ENCODE measurements at places on chromosomes 5 and 9. TPM values are rescaled to one million over a fixed set of nuclear protein-coding genes. Genes with fewer than 3 reads are reported as not detected.

GRCh38 chr5:68273717-68274409 lies 58.3 kb downstream of the PIK3R1 start:
- no peaks in the 10 kb centered on the region for H3K27me3 ChIP-seq
- no peak for DNase-seq
- peaks cover 47% of the 10 kb centered on the region for H3K4me1 ChIP-seq
- H3K4me3 ChIP-seq: no peak overlapping the region

DNA sequence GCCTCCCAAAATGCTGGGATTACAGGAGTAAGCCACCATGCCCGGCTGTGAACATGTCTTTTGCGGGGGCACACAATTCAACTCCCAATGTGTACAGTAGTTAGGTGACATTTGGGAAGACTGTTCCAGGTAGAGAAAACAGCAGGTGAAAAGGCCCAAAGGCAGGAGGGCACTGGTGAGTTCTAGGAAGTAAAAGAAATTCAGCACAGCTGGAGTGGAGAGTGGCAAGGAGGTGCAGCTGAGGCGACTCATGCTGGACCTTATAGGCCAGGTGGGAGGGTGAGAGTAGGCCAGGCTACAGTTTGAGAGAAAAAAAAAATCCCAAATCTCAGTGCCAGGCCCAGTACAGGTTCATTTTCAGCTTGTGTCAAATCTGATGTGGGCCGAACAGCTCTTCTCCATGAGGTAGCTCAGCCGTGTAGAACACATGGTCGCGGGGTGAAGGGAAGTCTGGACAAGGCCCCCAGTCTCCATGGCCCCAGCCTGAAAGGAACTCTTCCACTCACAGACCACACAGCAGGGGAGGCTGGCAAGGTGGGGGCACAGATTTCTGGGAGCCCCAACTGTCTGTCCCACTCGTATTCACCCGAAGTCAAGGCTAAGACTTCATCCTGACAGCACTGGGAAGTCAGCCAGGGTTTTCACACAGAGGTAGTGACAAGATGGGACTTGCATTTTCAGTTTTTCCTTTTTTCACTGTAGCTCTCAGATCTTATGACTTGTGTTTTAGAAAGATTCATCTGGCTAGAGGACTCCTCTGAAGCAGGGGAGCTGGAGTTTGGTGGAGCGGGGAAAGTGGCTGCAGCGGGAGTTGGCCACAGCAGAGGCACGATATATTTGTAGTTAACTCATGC lies 4.5 kb upstream of the HNRNPAB start:
- peaks cover 5% of the 10 kb centered on the region for H3K27me3 ChIP-seq
- H3K27ac ChIP-seq: no peak overlapping the region
- H3K36me3 ChIP-seq: peaks cover 2% of the 10 kb centered on the region

Gene LRSAM1
- 22.4 TPM for total RNA-seq

DNA sequence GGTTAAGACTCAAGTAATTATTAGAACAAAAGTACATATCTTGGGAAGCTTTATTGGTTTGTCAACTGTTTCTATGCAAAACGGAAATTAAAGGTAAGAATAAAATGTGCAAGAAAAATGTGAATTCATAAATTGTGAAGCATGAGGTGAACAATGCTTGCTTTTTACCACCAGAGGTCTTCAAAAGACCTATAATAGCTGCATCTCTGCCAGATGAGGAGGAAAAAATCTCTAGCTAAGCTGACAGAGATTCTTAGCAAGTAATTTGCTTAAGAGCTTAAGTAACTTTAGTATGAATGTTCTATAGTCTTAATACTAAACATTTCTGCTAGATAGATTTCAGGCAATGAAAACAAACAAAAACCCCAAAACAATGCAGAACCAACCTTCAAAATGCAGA lies 54.1 kb downstream of the MRPS30 start:
- H3K4me3 ChIP-seq: no peak overlapping the region
- H3K36me3 ChIP-seq: no peaks in the 10 kb centered on the region

GRCh38 chr5:73663860-73664240 lies 37.9 kb downstream of the ARHGEF28 start:
- no peak for DNase-seq
- no peak overlapping the region for H3K4me3 ChIP-seq
- H3K27me3 ChIP-seq: peaks cover 32% of the 10 kb centered on the region
- no peaks in the 10 kb centered on the region for H3K4me1 ChIP-seq

Gene PITX1
- not detected for total RNA-seq

Gene NR5A1
- total RNA-seq: not detected

Gene CTXN3
- not detected for total RNA-seq

- H3K4me3 ChIP-seq: no peak overlapping the region
- peaks cover 4% of the 10 kb centered on the region for H3K4me1 ChIP-seq
- no peak for DNase-seq
- no peaks in the 10 kb centered on the region for H3K36me3 ChIP-seq
- no peak overlapping the region for H3K27ac ChIP-seq
- H3K27me3 ChIP-seq: peaks cover 9% of the 10 kb centered on the region
Observed at GRCh38 chr9:33506626-33507370, 17.3 kb upstream of the ANKRD18B start.

Gene PCDHGC5
- not detected for total RNA-seq

DNA sequence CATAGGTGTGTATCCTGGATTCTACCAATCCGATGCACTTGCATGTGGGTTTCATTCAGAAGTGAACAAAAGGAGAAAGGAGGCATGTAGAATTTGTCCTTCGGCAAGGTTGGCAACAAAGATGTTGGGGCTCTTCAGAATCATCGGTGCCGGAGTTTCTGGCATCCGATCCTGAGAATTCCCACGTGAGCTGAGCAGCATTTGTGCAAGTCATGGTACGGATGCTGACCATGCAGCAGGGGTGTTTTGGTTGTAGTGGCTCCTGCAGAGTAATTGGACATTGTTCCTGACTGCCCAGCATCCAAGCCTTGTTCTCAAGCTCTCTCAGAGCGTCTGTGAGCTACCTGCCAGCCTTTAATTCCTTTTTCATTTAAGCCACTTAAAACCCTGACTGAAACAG lies 19.0 kb upstream of the POC5 start:
- H3K4me3 ChIP-seq: no peak overlapping the region
- no peak for DNase-seq

DNA sequence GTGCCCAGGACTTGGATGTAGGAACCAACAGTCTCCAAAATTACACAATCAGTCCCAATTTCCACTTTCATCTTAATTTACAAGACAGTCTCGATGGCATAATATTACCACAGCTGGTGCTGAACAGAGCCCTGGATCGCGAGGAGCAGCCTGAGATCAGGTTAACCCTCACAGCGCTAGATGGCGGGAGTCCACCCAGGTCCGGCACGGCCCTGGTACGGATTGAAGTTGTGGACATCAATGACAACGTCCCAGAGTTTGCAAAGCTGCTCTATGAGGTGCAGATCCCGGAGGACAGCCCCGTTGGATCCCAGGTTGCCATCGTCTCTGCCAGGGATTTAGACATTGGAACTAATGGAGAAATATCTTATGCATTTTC lies 837 bp downstream of the PCDHB2 start:
- H3K27me3 ChIP-seq: peaks cover 13% of the 10 kb centered on the region
- H3K36me3 ChIP-seq: no peaks in the 10 kb centered on the region
- no peaks in the 10 kb centered on the region for H3K4me1 ChIP-seq
- H3K4me3 ChIP-seq: no peak overlapping the region
- DNase-seq: no peak

Gene CEL
- total RNA-seq: 1.4 TPM

Gene TSSK1B
- total RNA-seq: not detected

Gene TAF11L4
- total RNA-seq: not detected

All from activated naive CD8-positive, alpha-beta T cell treated with anti-CD3 and anti-CD28 coated beads, Interleukin-2, amount 10 ng/mL, durations not matched to agents 7 days and 5 days (primary cell).